ENCODE measurements at places on chromosomes 2 and 18.

- no peak for DNase-seq
Measured at GRCh38 chr2:173903601-173904394, 61.4 kb downstream of the SP3 start.

DNA sequence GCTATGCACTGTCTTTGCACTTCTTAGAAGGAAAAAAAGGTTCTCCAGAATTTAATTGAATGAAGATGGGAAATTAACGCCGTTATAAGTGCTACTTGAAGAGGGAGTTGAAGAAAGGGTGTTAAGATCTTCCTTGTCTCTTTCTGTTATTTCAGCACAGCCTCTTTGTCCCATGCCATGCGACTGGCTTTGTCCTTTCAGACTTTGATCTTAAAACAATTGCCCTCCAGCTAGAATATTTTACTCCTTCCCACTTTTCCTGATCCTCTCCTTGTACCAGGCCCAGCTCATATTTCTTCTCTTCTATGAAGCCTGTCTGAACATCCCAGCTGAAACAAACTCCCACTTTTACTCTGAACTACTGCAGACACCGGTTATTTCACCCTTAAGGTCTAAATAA lies 51.4 kb downstream of the RAB27B start:
- DNase-seq, result no peak

GRCh38 chr2:9279426-9279825 lies 72.8 kb downstream of the ASAP2 start:
- no peak for DNase-seq

DNA sequence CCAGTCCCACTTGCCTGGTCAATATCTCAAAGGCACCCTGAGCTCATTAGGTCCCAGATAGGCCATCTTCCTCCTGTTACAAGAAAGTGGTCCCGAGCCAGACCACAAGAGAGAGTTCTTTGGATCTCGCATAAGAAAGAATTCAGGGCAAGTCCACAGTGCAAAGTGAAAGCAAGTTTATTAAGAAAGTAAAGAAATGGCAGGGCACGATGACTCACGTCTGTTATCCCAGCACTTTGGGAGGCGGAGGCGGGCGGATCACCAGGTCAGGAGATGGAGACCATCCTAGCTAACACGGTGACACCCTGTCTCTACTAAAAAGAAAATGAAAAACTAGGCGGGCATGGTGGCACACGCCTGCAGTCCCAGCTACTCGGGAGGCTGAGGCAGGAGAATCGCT lies 10.8 kb upstream of the SMAD7 start:
- no peak for DNase-seq

- no peak for DNase-seq
Measured at GRCh38 chr2:70707706-70708105, 60.3 kb downstream of the ADD2 start.

DNA sequence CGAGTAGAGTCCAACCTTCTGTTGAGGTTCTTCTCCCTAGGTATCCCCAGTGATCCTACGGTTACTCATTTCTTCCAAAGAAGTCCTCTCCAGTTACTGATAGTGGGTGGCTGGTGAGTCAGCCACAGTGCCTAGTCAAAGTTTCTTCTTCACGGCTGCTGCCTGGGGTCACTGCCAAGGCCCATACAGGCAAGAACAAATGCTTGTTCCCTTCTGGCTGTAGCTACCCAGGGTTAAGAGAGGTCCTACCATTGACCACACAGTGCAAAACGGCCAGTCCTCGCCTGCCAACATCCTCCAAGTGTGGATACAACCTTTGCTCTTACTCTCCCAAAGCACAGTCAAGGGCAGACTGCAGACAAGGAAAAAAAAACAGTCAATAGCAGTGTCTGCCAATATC lies 2.9 kb upstream of the PTPN4 start:
- peak; percentile 43 for DNase-seq

DNA sequence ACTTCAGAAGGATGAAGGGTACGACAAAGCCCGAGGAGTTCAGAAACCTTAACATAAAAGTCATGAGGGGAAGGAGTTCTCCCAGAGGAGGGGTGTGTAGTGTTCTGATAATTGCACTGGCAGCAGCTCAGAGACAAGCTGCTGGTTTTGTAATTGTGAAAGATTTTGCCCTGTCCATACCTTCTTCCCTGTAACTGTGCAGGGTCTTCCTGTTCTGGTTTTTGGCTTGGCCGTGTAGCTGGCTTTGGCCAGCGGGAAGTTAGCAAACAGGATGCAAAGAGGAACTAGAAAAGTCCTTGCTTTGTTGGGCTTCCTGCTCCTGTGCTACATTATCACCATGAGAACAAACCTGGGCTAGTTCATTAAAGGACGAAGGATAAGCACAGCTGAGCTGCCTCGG lies 160.8 kb downstream of the LPIN1 start:
- no peak for DNase-seq

GRCh38 chr18:55780586-55781071 lies 192.6 kb upstream of the TCF4 start:
- no peak for DNase-seq

DNA sequence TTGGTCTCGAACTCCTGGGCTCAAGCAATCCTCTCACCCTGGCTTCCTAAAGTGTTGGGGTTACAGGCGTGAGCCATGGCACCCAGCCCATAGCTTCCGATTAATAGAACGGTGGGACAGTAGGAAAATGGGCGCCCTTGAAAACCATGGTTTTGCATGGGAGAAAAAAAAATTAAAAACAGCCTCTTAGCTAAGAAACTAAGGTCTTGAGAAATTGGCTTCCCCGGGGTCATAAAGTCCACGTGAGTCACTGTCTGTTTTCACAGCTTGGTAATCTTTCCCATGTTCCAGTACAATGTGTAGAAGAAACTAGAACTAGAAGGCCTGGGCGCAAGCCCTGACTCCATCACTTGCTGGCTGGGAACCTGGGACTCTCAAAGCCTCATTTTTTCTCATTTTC lies 20.7 kb downstream of the B3GNT2 start:
- no peak for DNase-seq
